RKO (cell line): ENCODE measurements at places on chromosomes 16 and 17.

DNA sequence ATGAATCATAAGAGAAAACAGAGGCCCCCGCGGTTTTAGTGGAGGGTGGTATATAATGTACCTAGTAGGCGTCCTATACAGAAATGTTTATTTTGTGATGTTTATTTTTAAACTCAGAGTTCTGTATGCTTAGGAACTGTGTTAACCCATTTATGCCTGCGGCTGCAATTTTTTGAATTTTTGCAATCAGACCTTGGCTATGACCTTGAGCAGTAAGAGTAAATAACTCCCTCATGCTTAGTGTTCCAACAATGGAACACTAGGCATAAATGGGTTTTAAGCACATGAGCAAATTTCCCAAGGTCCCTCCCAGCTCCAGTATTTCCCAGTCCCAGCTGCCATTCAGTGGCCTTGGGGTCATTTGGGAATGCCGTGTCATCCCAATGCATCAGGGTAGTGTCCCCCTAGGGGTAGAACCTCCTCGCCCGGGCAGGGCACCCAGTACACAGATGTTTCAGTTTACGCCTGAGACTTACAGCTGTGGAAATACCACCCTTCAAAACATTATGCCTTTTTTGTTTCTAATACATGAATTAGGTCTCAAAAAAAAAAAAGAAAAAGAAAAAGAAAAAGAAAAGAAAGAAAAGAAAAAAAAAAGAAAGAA is 605.8 kb upstream of the CDH11 start:
- DNase-seq = no peak

GRCh38 chr16:64012166-64012565 is 1109.7 kb downstream of the CDH11 start:
- no peak for DNase-seq

DNA sequence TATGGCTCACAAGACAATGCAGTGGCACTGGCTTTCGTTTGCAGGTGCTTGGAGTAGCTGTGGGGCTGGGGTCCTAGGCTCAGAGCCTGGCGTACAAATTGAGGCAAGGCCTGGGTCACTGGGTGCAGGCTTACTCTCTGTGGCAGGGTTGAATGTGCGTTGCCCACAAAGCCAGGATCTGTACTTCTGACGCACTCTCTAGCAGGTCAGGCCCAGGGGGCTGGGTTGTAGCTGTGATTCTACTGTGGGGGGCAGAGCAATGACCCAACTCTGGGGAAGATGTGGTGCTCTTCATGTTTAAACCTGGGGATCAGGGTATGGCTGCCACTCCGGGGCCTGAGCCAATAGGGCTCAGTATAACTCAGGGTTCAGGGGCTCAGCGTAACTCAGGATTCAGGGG is 6.4 kb upstream of the PRSS21 start:
- no peak for DNase-seq

DNA sequence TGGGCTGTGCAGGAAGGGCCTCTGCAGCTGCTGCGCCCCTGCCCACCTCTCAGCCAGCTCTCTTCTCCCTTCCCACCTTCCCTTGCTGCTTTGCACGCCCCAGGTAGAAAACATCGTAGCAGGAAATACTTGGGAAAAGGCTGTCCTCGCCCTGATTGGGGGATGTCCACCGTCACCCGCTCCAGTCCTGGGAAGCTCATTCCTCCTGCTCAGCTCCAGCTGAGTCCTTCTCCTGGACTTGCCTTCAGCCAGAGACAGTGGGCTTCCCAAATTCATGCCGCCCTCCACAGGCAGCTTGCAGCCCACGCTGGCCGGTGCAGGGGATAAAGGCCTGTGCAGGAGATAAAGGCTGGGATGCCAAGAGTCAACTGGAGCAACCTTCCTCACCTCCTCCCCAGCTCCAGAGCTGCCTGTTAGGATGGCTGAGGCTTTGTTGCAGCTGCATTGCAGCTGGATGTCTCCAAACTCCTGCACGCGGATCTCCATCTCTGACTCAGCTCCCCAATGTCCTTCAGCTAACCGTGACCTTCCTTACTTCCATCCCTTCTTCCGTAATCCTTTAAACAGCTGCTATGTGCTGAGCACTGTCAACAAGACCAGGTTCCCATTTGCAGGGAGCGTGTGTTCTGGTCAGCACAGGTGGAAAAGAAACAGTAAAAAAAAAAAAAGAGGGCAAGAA is 402.0 kb upstream of the TNRC6C start:
- DNase-seq = no peak

DNA sequence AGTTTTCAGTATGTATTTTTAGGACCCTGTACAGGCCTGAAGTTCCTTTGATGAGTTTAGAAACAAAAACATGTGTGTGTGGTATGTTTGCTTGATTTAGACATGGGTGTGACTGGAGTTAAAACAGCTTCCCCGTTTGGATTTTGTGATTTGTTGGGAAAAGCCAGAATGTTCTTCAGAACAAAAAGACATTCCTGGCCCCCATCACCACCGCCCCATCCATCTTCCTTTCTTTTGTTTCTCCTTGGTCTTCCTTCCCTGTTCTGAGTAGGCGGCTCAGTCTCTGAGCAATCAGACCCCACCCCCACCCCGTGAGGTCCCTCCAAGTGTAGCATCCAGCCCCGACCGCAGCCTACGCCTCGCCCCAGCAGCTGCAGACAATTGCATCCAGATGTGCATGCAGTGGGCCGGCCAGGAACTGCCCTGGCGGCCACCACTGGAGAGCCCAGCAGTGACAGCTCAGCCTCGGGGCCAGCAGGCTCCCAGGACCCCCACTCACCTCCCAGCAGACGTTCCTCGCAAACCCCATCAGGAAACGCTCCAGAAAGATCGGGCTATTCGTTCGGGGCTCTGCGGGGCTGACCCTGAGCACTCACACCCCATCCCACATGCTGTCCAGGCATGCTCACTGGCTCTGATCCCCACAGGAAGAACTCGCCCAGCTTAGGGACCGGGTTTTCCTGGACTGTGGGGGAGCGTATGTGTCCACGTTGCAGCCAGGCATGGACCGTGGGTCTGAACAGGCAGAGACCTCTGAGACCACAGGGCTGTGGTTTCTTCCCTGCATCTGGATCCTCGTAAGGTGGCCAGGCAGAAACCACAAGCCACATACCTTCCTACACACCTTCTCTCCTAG is 99.8 kb upstream of the CDH5 start:
- no peak for DNase-seq

- DNase-seq = no peak
These were observed 81.9 kb downstream of the UTP18 start for GRCh38 chr17:51342257-51342656.

GRCh38 chr16:2845116-2845515 is 12.9 kb downstream of the PRSS22 start:
- no peak for DNase-seq

DNA sequence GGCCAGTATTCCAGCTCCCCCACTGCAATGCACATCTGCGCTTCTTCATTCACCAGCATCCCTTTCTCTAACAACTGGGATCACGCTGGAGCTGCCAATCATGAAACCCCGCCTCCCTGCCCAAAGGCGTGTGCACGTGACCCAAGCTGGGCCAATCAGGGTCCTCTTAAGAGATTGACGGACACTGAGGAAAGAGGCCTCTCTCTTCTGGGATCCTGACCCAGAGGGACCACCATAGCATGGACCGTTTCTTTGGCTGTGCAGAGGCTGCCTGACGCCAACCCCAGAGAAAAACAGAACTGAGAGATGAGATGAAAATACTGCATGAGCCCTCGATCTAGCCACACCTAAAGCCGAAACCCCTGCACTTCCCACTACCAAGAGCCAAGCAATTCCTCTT is 32.0 kb downstream of the COTL1 start:
- no peak for DNase-seq

DNA sequence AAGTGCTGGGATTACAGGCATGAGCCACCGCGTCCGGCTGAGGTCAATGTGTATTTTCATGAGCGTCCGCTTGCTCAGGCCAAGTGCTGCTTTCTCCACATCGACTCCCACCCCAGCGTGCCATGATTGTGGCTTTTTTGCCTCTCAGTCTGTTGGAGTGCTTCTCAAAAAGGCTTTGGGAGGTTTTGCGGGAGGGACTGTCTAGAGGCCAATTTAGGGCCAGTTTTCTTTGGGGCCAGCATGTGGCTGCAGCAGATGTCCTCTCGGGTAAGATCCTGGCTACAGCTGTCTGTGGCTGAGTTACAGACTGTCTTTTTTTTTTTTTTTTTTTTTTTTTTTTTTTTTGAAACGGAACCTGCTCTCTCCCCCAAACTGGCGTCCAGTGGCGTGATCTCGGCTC is 6.5 kb downstream of the C16orf90 start:
- no peak for DNase-seq

GRCh38 chr17:65407017-65407416 is 154.4 kb downstream of the AXIN2 start:
- DNase-seq = no peak

DNA sequence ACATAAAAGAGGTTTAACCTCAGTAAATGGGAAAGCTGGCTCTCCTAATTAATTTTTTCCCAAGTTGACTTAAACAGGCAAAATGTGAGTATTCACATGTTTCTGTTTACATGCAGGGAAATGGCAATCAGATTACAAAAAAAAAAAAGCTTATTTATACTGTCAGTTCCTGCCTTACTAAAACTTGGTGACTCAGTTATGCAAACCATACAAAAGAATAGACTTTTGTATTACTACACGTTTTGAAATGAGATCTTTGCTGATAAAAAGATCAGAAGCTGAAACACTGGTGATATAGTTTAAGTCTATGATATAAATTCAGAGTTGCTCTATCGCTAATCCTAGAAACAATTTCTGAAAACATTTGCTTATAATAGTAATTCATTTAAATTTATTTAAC is 9.4 kb upstream of the KCNJ2 start:
- DNase-seq = no peak

GRCh38 chr17:42791948-42792347 is 6.6 kb downstream of the COA3 start:
- DNase-seq = no peak

DNA sequence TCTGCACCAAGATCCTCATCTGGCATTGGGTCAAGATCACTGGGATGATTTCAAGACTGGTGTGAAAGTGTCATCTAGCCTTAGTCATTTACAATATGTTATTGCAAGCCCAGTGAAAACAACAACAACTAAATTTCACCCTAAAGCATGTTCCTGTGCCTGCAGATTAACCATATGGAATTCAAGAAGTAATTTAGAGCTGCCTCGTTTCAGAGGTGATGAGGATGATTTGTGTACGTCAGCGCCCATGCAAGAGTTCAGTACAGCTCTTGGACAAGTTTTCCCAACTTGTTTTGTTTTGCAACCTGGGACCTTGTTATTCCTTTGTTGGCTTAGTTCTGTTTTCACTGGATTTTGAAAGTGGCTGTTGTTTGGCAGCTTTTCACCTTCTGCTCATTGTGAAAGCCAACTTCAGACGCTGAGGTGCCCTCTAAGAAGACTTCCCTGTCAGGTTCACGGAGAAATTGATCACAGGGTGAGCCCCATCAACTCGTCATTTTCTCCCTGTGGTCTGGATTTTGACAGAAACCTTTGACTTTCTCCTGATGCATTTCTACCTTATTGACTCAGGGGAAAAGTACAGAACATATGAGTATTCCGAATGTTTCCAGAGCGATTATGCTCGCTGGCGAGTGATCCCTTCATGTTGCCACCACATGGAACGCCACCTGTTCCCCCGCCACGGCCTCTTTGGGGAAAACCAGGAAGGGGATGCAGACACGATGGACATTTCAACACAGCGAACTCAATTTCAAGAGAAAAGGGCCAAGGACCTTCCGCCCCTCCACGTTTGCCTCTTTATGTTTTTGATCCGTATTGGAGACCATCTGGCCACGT is 85.6 kb downstream of the FOXL1 start:
- DNase-seq = no peak

DNA sequence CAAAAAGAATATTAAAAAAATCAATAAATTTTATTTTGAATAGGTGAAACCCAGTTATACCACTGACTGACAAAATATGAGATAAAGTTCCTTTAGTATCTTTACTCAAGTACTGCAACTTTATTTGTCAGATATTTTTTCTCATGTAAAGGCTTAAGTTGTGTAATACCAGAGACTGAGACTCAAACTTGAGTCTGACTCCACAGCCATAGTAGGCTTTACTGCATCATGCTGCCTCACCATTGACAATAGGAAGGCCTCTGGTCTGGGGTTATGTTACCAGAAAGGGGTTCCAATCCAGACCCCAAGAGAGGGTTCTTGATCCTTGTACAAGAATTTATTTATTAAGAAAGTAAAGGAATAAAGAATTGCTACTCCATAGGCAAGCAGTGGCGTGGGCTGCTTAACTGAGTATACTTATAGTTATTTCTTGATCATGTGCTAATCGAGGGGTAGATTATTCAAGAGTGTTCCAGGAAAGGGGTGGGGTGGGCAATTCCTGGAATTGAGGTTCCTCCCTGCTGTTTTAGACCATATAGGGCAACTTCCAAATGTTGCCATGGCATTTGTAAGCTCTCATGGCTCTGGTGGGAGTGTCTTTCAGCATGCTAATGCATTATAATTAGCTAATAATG is 187.4 kb upstream of the WSB1 start:
- DNase-seq = no peak

DNA sequence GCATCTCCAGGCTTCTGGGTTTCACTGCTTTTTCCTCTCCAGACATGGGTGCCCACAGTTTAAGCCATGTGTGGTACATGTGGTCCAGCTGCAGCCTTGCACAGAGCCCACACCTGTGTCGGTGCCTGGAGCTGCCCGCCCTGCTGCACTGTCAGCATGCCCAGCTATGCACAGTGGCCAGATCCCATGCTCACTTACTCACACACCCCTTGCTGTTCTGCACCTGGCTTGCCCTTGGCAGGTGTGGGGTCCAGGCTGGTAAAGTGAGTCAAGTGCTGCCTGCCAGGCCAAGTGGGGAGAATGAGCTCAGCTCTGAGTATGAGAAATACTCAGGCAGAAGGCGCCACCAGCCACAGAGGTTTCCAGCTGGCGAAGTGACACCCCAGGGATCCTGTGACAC is 739.9 kb downstream of the CDH11 start:
- no peak for DNase-seq

- DNase-seq = no peak
These were observed 279 bp downstream of the HNF1B start for GRCh38 chr17:37744633-37744927.

GRCh38 chr16:50884066-50884860 is 142.4 kb downstream of the CYLD start:
- no peak for DNase-seq

- peak; percentile 98 for DNase-seq
These were observed 15.1 kb upstream of the EEF2K start for GRCh38 chr16:22190776-22191531.

- no peak for DNase-seq
These were observed 10.2 kb downstream of the EEF2K start for GRCh38 chr16:22216191-22216831.

DNA sequence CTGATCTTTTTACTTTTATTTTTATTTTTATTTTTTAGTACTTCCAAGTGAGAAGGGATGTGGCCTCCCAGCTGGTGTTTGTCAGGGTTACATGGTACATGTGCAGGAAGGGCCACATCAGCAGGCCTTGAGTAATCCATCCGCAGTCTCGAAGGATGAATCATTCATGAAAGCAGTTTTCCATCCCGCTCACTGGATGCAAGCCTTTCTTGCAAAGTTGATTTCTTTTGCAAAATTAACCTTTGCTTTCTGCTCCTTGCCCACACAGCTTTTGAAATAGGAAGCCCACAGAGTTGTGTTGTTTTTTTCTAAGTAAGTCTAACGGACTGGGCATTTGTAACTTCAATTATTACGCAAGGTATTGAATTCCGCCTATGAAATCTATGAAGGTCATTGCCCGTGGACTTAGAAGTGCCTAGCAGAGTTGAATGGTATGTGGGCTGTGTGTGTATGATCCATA is 157.4 kb downstream of the PRKCA start:
- peak; percentile 95 for DNase-seq

- peak; percentile 71 for DNase-seq
These were observed 13.5 kb downstream of the PSMD7 start for GRCh38 chr16:74309789-74310781.

- DNase-seq = no peak
These were observed 1.8 kb upstream of the RHBDF1 start for GRCh38 chr16:74051-74746.

GRCh38 chr17:42670789-42671657 is 5.8 kb downstream of the PLEKHH3 start:
- DNase-seq = no peak
